ENCODE measurements at places on chromosomes 7 and 10.

DNA sequence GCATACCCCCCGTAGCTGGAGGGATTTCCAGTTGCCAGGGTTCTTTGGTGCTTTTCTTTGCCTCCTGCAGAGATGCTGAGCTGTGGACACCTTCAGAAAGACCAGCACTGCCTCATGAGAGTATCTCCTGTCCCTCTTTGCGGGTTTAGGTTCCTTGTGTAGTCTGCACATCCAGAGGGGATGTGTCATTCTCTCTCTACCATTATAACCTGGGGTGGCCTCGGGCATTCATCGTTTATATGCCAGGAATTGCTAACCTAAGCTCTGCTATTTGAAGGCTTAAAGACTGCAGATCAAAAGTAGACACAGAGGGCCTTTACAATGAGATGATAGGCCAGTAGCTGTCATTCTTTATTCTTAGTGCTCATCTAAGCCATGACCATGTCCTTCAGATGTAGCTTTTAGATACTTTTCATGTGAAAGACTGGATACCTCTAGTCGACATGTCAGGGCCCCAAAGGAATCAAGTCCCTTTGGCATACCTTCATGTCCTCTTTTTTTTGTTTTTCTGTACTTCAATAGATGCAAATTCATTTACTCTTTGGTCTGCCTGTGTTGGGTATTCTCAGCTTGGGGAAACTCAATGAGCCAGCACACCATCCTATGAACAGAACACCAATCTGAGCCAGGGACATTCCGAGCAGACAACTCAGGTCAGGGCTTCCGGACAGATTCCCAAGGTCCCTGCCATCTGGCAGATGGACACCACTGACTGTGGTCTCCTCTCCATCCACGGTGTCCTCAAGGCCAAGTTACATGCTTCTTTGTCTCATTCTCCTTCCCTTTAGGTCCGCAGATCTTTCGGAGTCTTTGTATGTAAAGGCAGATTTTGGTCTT, 129.3 kb downstream of the NRF1 start:
- no peak for DNase-seq

- peak; percentile 43 for DNase-seq
These were observed 113.8 kb upstream of the ADCY1 start for GRCh38 chr7:45460379-45460778.

DNA sequence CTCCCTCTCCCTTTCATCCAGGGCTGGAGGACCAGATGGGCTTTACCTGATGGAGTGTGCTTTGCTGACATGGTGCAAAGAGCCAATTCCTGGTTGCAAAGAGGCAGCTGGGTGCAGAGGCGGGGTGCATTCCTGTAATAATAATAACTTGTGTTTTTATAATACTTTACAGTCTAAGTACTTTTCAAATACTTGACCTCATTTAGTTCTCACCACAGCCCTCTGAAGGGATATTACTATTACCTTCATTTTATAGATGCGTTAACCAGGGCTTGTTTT, 70.4 kb downstream of the TCF7L2 start:
- DNase-seq = no peak

GRCh38 chr7:31744294-31744874, 57.4 kb downstream of the PPP1R17 start:
- peak; percentile 73 for DNase-seq

DNA sequence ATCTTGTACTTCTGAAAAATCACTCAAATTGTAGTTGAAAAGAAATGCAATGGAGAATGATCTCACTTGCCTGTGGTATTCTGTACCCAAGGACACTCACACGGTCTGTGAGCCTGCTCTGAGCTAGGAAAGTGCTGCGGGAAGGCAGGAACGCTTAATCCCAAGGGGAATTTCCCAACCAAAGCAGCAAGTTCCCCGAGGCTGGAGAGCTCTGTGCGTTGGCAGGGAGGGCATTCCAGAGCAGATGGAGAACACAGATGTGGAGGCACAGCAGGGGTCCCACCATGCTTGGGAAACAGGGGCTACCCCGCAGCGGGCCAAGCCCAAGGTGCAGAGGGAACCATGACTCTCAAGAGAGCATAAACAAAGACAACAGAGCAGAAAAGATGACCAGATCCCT, 13.6 kb downstream of the SVIL start:
- DNase-seq = peak; percentile 61

DNA sequence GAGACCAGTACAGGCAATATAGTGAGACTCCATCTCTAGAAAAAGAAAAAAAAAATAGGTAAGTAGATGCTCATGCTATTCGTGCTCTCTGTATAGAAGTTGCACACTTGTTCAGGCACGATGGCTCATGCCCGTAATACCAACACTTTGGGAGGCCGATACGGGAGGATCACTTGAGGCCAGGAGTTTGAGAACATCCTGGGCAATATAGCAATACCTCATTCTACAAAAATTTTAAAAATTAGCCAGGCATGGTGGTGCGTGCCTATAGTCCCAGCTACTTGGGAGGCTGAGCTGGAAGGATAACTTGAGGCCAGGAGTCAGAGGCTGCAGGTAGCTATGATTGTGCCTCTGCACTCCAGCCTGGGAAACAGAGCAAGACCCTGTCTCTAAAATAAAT, 17.2 kb upstream of the NPTX2 start:
- no peak for DNase-seq

- DNase-seq = no peak
These were observed 1.0 kb downstream of the FAM107B start for GRCh38 chr10:14773551-14774213.

GRCh38 chr10:30434273-30435072, 489 bp downstream of the MAP3K8 start:
- peak; percentile 35 for DNase-seq

GRCh38 chr10:21172542-21172929, 275.4 kb upstream of the NEBL start:
- DNase-seq = peak; percentile 73

- peak; percentile 77 for DNase-seq
These were observed 5.3 kb downstream of the SRGN start for GRCh38 chr10:69092959-69093850.

DNA sequence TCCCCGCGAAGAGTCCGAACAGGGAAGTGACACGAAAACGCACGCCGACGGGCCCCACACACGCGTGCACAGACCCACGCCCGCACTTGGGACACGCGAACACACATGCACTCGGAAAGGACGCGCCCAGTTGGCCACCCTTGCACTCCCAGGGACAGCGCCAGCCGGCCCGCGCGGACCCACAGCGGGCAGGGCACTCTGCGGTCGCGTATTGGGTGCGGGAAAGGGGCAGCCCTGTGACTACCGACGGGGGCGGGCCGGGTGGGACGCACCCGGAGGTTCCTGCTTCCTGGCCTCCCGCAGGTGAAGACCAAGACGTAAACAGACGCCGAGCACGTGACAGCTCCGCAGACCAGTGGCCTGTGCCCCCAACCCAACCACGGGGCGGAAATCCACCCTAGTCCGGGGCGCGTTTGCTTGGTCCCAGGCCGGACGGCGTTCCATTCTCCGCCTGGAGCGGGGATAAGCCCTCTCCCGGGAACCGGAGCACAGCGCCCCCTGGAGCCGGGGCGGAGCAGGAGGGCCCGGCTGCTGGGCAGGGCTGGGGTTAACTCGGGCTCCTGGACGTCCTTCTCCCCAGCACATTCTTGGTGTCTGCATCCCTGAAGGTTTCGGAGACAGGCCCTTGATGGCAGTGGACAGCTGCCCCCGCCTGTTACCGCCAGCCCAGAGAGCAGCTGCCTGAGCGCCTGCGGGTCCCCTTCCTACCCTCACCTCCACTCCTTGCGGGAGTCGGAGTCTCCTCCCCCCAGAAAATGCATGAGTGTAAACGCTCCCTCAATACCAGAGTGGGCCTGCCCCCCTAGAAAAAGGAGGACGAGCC, 2.0 kb upstream of the LZTS2 start:
- DNase-seq = peak; percentile 82

- no peak for DNase-seq
These were observed 89.2 kb downstream of the RGS10 start for GRCh38 chr10:119453313-119453712.

DNA sequence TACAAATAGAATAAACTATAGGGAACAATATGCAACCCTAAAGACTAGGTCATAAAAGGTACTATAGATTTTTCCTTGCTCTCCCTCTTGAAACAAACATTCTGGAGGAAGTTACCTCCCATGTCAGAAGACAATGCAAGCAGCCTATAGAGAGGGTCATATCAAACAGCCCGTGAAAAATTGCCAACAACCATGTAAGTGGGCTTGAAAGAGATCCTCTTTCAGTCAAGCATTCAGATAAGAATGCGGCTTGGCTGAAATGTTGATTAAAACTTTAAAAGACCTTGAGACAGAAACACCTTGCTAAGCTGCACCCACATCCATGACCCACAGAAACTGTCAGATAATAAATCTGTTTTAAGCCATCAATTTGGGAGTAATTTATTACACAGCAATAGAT, 526.6 kb upstream of the GHITM start:
- no peak for DNase-seq

- DNase-seq = no peak
These were observed 101.1 kb upstream of the RET start for GRCh38 chr10:42975558-42976340.

- peak; percentile 69 for DNase-seq
These were observed 15.7 kb downstream of the UNCX start for GRCh38 chr7:1248143-1248915.

GRCh38 chr7:102192790-102193189, 93.9 kb upstream of the SH2B2 start:
- no peak for DNase-seq

- DNase-seq = no peak
These were observed 34.3 kb downstream of the CDCA7L start for GRCh38 chr7:21911341-21911875.

DNA sequence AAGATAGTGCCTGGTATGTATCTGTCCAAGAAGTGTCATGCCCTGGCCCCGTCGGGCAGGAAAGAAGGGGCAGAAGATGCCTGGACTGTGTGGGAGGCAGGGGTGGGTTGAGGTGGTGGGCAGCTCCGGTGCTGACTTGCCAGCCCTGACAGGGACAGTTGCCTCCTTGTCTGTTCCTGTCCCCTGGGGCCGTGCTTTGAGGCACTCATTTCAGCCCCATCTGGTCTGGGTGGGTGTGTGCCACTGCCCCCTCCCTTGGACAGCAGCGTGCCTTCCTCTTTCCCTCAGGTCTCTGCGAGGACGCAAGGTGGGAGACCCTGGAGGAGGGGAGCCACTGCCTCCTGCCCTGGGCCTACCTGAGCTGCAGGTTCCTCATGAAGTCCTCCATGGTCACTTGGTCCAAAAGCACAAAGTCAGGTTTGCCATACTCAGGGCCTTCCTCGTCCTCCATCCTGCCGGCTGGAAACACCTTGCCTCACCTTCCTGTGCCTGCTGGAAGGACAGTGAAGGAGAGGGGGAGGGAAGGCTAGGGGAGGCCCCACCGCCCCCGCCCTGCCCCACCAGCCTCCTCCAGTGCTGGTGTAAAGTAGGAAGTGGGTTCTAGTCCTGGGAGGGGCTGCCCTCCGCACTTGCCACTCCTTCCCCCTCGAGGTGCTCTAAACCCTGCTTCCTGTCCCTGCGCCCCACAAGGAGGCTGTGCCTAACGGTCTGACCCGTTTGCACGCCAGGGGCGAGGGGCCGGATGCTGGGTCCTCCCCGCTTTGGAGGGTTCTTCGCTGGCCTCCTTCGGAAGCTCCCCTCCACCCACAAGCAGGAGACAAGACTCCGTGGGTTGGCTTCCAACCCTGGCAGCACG, at the start of gene MYO1G:
Gene MYO1G (minus strand): TSS at position 505 of the 856 bp plus-strand sequence. CDS start 54 bp downstream, at position 451.
- DNase-seq = no peak

GRCh38 chr7:24825931-24826661, 68.8 kb upstream of the GSDME start:
- DNase-seq = no peak

DNA sequence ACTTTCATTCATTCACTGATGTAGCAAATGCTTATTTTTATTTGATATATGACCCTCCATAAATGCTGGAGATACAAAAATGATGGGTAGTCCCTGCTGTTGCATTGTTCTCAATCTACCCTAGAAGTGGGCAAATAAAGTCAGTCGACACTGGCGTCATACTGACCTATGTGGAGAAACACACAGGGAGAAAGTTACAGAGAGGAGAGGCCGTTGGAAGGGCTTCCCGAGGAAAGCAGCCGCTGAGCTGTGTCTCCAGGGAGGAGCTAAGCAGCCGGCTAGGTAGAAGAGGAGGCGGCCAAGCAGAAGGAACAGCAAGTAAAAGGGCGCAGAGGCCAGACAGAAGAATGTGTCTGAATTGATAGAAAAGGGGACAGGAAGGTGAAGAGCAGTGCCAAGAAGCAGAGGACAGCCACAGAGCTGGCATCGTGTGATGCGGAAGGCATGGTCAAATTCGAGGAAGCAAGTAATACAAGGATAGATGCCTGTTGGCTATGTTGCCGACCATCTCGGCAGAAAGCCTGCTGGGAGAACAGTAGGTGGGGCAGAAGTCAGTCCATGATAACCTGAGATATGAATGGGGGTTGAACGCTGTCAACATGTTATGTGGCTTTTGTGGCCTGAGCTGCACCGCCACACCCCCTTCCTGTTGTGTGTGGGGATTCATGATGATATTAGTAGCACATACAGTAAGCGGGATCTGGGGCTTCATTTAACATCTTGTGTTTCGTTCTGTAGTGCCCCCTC, 25.9 kb downstream of the ST8SIA6 start:
- DNase-seq = no peak

DNA sequence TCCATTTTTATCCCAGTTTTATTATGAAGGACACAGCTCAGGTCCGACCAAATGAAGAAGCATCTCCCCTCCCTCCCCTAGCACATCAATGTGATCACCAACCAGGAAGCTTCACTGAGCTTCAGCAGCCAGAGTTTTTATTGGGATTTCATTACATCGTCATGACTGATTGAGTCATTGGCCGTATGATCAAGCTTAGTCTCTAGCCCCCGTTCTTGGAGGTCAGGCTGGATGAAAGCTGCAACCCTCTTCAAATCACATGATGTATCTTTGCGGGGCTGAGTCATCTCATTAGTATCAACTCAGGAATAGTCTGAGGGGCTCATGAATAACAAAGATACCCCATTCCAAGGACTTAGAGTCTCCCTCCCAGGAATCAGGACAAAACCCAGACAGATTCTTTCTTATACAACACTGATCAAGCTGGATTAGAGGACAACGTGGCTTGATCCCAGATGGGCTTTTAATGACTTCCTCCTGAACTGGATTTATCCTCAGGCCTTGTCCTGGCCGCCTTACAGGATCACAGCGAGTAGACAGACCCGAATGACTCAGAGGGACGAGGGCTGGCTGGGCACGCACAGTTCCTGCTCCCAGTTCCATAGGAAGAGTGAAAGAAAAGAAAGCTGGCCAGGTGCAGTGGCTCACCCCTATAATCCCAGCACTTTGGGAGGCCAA, 14.5 kb downstream of the LIMK1 start:
- no peak for DNase-seq

DNA sequence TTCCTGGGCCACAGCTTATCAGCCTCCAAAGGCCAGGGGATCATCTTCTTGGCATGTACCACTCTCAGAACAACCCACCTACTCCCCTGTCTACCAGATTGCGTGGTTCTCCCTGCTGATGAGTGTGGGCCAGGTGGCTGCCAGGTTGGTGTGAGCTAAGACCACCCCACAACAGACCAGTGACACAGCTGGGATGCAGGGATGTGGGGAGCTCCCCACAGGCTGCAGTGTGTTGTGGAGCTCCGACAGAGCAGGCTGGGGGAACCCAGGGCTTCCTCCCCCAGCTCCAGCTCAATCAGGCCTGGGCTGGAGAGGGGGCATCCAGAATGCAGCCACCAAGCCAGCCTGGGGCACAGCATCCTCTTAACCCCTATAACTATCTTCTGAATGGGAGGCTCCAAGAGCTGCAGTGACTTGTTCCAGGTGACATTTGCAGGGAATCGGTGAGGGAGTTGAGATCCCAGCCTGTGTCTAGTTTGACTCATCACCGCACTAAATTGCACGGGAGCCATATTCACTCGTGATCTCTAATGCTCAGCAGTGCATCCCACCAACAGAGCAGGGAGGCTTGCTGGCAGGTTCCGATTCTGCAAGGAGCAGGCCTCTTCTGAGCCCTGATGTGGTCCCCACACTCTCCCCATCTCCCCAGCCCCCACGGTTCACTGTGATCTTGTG, 596 bp upstream of the GDF2 start:
- no peak for DNase-seq

Data from NCI-H69 (cell line).